ENCODE measurements at places on chromosomes 13 and 19.

- H3K4me1 ChIP-seq, result no peaks in the 10 kb centered on the region
- H3K4me3 ChIP-seq, result no peak overlapping the region
- H3K36me3 ChIP-seq, result no peaks in the 10 kb centered on the region
- peaks cover 2% of the 10 kb centered on the region for H3K27me3 ChIP-seq
- no peak overlapping the region for H3K27ac ChIP-seq
- no peak for DNase-seq
Measured at GRCh38 chr13:113145911-113146598, 12.4 kb upstream of the PROZ start.

GRCh38 chr13:73288596-73288995, 229.8 kb downstream of the KLF5 start:
- H3K27ac ChIP-seq, result no peak overlapping the region
- H3K4me1 ChIP-seq, result no peaks in the 10 kb centered on the region
- H3K4me3 ChIP-seq, result no peak overlapping the region
- no peaks in the 10 kb centered on the region for H3K27me3 ChIP-seq
- no peak for DNase-seq
- no peaks in the 10 kb centered on the region for H3K36me3 ChIP-seq

DNA sequence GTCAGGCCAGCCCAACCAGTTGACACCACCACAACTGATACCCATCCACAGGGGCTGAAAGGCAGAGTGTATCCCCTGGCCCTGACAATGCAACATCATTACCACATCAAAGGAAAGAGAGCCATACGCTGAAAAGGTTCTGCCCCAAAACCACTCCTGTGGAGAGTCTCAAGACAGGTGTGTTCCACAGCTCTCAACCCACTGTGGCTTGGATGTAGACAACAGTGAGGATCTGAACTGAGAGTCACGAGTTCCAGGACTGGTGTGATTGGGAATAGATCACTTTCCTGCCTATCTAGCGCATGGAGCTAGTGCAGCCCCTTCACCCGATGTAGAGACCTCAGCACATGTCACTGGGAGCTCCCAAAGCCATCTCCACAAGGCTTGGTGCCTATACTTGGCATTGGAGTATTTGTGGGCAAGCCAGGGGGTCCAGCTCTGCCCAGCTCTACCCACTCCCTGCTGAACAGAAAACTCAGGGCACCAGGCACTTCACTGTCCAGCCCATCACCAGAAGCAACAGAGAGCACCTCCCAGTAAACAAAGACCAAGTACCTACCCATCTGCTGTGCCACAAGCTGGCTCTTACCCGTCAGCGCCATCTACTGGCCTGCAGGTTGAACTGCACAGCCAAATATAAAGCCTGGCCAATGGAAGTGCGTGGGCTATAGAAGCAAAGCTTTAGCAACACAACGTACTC, 579.5 kb downstream of the UQCRFS1 start:
- H3K4me3 ChIP-seq, result no peak overlapping the region
- H3K27ac ChIP-seq, result no peak overlapping the region
- no peaks in the 10 kb centered on the region for H3K4me1 ChIP-seq

DNA sequence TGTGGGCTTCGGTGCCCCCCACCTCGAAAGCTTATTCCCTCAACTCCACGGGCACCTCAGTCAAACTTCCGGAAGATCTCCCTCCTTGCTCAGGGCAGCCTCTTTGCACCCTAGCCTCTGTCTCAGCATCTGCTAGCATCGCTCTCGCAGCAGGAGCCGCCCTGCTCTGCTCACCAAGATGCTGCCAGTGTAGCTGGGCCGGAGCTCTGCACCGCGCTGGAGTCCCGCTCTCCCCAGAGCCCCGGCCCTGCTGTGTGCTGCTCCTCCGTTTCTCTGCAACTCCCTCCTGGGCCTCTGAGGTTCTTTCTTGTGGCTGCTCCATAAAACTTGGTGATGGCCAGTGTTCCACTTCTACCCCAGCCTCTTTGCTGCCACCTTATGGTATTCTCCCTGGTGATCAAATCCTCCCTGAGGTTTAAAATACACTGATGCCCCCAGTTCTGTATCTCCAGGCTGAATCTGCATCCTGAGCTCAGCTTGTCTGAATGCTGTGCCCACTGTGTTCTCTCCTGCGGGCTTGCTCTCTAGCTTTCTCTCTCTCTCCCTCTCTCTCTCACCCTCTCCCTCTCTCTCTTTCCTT, 198.0 kb downstream of the UQCRFS1 start:
- no peaks in the 10 kb centered on the region for H3K36me3 ChIP-seq
- no peaks in the 10 kb centered on the region for H3K27me3 ChIP-seq
- H3K4me1 ChIP-seq, result no peaks in the 10 kb centered on the region

GRCh38 chr19:5253406-5254110, 87.1 kb downstream of the PTPRS start:
- H3K27ac ChIP-seq, result no peak overlapping the region
- H3K27me3 ChIP-seq, result no peaks in the 10 kb centered on the region
- H3K36me3 ChIP-seq, result no peaks in the 10 kb centered on the region
- no peak overlapping the region for H3K4me3 ChIP-seq
- DNase-seq, result no peak
